Stimulated activated CD8-positive, alpha-beta memory T cell treated with anti-CD3 and anti-CD28 coated beads, Interleukin-2, amount 100 ng/mL, for 48 hours (primary cell): ENCODE measurements at places on chromosomes 2 and 18.

DNA sequence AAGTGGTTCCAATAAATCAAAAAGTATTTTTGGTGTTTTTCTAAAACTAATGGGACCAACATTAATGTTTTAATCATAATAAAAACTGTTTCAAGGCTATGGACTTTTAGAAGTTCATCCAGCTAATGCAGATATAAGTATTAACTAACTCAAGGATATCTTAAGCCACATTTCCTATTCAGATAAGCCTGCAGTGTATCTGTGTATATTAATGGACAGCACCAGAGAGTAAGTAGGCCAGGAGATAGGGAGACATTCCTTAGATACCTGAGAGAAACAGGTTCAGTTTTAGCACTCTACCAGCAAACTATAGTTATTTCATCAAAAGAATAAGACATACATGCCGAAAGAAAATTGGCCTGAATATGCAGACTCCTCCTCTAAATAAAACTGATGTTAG is 27.3 kb downstream of the PREPL start:
- DNase-seq = no peak

DNA sequence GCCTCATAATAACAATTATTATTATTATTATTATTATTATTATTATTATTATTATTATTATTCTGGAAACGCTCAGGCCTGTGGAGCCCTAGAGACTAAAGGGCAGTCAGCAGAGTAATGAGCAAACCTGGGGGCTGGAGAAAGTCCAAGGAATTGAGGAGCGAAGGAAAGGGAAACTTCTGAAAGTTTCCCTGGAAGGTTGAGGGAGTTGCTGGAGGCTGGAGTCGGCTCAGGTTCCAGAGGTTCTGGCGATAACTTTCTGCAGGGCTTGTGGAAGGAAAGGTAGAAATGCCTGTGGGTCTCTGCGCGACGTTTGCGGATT is 9.2 kb downstream of the POU3F3 start:
- DNase-seq = no peak

- no peak for DNase-seq
These were observed 75.3 kb downstream of the LRRFIP1 start for GRCh38 chr2:237702441-237703391.

- no peak for DNase-seq
These were observed 37.8 kb downstream of the ATP6V1C2 start for GRCh38 chr2:10759151-10759714.

- no peak for DNase-seq
These were observed 124.0 kb downstream of the GATA6 start for GRCh38 chr18:22293417-22293816.

GRCh38 chr2:15389326-15389700 is 171.8 kb downstream of the NBAS start:
- no peak for DNase-seq

- DNase-seq = no peak
These were observed 21.5 kb downstream of the KLF7 start for GRCh38 chr2:207144173-207144785.

DNA sequence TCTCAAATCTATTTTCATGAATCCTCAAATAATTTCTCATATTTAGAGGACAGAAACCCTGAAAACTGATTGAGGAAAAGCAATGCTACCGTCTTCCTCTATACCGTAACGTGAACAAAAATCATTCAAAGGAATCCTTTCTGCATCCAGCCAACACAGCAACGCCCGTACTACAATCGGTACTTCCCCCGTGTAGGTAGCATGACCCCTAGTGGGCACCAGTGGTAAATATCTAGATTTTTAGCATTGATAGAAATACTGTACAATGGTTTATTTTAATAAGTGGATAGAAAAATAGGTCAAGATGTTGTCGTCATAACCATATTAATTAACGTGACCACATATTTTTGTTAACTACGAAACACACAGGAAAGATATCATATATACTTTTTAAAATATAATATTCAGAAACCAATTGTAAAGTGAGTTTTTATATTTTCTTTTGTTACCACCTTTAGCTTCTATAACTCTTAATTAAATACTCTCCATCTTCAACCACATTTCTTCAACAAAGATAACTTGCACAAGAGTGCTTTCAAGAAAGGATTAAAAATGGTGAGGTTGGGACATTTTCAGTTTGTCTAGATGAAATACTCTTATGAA is 194.1 kb downstream of the SS18 start:
- no peak for DNase-seq

DNA sequence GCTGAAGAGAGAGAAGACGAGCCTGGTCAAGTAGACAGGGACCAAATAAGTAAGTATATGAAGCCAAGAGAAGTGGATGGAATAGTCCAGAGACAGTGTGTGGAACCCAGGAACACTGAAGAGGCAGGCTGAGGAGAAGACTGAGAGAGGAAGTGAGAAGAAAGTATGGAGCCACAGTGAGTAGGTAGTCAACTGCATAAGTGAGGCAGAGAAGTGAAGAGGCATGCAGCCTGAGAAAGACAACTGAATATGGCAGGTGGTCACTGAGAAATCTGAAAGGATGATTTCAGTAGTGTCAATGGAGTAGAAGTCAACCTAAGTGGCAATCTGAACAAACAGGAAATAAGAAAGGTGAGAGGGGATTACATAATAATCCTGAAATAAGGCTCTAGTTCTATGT is 55.4 kb downstream of the CWC22 start:
- no peak for DNase-seq

GRCh38 chr2:216879727-216880508 is 20.1 kb upstream of the TNP1 start:
- no peak for DNase-seq

- DNase-seq = no peak
These were observed 390.4 kb downstream of the TSN start for GRCh38 chr2:122145856-122146255.

GRCh38 chr2:235041221-235041917 is 89.6 kb downstream of the SH3BP4 start:
- DNase-seq = no peak

DNA sequence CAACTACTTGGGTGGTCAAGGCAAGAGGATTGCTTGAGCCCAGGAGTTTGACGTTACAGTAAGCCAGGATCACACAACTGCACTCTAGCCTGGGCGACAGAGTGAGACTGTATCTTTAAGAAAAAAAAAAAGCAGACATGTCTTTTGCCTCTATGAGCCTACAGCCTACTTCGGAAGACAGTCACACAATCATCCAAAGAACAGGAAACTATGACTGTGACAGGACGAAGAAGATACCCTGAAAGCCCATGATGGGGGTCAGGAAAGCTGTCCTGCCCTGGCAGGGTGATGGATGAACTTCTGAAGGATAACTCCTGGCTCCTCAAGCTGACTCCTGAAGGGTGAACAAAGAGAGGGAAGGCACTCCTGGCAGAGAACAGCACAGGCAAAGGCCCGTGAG is 251.7 kb upstream of the SIX2 start:
- DNase-seq = no peak

- no peak for DNase-seq
These were observed 75.4 kb downstream of the SP110 start for GRCh38 chr2:230144355-230144754.

DNA sequence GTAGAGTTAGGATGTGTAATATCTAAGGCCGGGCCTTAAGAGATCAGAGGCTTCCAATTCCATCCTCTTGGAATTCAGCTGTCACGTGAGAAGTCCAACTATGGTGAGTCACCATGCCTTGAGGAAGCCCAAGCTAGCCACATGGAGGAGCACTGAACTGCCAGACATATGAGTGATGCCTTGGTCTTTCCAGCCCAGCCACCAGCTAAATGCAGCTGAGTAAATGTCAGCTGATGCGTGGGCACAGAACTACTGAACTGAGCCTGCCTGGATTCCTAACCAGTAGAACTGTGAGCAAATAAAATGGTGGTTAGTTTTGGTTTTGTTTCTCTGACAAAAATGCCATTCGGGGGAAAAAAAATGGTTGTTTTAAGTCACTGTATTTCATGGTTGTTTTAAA is 153.7 kb upstream of the SERTAD2 start:
- DNase-seq = peak; percentile 43

DNA sequence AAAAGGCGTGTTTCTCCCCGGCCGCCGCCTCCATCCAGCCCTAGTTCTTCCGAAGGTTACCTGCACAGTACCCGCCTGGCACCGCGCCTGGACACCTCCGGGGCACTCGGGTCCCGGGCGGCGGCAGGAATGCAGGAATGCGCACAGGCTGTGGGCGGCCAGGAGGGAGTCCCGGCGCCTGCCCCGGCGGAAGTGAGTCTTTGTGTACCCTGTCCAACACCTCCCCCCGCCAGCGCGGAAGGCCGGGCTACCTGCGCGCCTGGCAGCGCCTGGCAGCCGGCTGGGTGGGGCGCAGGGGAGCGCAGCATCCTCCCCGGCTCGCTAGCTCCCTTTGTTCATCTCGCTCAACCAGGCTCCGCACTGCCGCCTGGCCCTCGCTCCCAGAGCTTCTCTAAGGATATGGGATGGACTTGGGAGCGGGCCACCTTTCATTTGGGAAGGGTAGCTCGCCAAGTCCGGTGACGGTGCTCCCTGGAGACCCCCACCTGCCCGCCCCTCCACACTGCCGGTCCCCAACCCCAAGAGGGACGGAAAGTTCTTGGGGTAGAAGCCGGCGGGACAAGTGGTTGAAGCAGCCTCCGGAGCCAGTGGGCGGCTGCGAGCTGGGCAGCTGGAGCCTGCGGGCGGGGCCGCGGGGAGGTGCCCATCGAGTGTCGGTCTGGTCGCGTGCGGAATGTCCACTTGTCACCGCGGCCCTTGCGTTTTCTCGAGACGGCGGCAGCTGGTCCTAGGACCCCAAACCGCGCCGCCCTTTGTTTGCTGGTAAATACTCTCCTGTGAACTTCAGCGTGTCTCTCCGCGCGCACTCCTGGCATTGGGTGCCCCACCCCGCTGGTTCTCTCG is 1.2 kb upstream of the ST6GAL2 start:
- DNase-seq = no peak

GRCh38 chr18:4130734-4131719 is 324.1 kb downstream of the DLGAP1 start:
- no peak for DNase-seq

DNA sequence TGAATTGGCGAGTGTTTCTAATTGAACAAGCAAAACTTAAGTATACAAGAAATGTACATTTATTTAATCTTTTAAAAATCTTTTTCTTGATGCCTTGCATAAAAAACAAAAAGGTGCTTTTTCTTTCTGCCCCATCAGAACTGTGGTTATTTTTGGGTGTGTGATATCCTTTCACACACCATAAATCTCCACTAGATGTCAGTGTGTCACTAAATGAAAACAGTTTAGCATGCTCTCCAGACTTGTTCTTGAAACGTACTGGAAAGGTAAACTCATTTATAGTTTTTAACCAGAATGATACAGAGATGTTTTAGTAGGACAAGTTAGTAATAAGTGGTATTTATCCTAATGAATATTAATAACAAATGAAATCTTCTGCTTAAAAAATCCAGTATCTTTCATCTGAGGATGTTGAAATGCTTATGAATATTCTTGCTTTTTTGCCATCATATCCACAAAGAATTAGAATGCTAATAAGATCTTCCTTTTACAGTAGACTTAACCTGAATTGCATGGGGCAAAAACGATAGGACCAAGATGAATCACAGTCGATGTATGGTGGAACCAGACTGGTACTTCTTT is 96.8 kb downstream of the UBE2E3 start:
- DNase-seq = no peak

- no peak for DNase-seq
These were observed 940 bp downstream of the XRCC5 start for GRCh38 chr2:216109962-216110614.

GRCh38 chr2:241386519-241386918 is 30.4 kb downstream of the FARP2 start:
- no peak for DNase-seq

DNA sequence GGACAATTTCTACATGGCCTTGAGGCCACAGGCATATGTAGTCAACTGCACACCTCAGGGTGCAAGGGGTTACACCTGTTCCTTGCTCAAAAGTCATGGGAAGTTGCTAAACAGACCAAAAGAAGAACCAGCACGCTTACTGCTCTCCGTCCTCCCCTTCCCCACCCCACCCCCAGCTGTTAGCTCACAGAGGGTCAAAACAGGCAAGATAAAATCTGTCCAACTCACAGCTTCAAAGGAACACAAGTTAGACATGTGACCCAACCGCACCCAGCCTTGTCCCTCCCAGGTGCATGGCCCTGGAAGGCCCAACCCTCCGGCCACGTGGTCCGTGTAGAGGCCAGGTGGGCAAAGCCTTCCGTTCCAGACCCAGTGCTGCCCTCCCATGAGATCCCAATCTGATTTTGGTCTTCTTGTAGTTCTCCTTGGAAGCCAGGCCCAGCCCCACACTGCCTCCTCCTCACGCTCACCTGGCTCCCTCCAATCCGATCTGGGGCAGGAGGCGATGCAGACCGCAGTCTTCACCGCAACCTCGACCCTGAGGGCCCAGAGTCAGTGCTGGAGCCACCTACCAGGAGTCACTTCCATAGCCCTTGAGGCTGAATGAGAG is 14.5 kb upstream of the ASPRV1 start:
- no peak for DNase-seq

- no peak for DNase-seq
These were observed 259.0 kb downstream of the CALCRL start for GRCh38 chr2:187188783-187189631.

DNA sequence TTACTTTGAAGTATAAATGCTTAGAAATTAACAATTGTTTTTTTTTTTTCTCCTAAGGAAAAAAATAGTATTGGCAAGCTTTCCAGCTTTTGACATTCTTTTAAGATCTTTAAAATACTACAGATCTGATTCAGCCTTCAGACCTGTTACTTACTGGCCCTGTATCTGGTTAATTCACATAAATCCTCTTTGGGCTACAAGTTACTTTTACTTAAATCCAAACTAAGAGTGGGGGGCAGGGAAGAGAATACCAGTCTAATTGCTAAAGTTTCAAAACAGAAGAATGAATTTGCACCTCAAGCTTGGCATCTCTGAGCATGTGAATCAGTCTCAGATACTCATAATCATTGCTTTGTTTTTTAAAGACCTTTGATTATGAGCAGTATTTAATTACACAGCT is 386.3 kb downstream of the PARD3B start:
- DNase-seq = no peak

GRCh38 chr2:177537636-177538035 is 145.1 kb downstream of the AGPS start:
- DNase-seq = no peak

- no peak for DNase-seq
These were observed 31.8 kb downstream of the C1D start for GRCh38 chr2:68031043-68031442.

DNA sequence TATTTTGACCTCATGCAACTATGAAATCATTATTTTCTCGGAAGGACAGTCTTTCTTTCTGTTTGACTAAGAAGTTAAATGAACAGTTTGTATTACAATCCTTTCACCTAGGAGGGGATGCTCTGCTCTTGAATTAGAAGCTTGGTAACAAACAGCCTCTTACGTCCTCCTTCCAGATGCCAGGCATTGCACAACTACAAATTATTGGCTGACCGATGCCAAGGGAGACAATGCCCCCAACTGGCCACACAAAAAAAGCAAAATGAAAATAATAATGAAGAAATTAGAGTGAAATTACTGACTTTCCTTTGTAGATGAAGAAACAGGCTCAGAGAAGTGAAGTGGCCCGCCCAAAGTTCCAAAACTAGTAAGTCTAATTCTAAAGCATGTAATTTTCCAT is 177.9 kb downstream of the CYRIA start:
- no peak for DNase-seq
